ENCODE measurements at places on chromosomes 4 and X.

DNA sequence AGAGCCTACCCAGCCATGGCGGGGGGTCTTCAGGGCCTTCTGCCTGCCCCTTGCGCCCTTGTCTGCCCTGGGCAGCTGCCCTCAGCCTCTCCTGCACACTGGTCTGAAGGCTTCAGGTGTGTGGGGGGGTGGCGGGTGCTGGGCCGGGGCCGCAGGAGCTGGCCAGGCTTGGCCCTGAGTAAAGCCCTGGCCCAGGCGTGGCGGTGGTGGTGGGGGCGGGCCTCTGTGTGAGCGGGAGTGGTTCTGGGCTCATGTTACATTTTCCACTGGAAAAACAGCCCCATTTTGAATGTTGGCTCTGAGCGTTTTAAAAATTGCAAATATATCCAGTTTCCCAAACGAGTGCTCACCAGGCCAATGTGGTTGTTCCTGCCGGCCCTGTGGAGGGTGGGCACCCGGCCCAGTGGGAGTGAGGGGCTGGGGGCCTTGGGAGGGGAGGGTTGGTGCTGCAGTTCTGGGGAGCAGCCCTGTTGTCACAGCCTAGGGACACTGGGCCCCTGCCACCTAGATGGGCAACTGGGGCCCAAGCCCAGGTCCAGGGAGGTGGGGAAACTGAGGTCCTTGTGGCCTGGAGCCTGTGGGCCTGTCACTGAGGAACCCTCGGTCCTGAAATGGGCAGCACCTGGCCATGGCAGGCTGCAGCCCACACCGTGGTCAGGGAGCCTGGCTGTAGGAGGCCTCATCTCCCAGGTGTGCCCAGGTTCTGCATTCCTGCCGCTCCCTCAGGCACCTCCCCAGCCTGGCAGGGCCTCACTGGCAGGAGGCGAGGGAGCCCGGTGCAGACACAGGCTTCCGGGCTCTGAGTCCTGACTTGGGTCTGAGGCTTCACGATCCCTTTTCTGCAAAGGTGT is 28.3 kb downstream of the FGFRL1 start:
- peak; percentile 53 for DNase-seq

GRCh38 chrX:31893525-31893924 is 821.7 kb upstream of the FTHL17 start:
- no peak for DNase-seq

DNA sequence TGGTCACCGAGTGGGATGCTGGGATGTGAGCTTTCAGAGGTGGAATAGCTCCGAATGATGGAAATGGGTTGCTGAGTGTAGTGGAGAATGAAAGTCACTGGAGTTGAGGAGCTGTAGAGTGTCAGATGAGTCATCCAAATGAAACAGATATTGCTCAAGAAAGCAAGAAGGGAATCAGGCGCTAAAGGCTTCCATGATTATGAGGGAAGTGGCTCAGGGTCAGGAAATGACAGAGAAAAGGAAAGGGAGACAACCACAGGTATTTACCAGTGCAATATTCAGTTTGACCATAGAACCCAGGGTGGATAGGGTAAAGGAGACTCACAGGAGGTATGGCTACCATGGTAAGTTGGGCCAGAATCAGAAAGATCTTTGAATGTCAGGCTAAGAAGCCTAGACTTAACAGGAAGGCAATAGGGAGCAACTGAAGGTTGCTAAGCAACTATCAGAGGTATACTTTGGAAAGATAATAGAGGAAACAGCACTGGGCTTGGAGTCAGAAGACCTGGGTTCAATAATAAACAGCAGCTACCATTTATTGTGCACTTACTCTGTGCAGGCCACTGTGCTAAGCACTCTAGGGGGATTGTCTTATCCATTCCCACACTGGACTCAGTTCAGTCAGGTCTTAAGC is 11.7 kb downstream of the LAS1L start:
- DNase-seq, result peak; percentile 16

- DNase-seq, result no peak
These were observed 2.9 kb upstream of the PTCHD1 start for GRCh38 chrX:23331701-23332100.

- no peak for DNase-seq
These were observed 5.6 kb downstream of the USP53 start for GRCh38 chr4:119218093-119218492.

GRCh38 chr4:122218762-122219161 is 66.6 kb downstream of the BLTP1 start:
- no peak for DNase-seq

DNA sequence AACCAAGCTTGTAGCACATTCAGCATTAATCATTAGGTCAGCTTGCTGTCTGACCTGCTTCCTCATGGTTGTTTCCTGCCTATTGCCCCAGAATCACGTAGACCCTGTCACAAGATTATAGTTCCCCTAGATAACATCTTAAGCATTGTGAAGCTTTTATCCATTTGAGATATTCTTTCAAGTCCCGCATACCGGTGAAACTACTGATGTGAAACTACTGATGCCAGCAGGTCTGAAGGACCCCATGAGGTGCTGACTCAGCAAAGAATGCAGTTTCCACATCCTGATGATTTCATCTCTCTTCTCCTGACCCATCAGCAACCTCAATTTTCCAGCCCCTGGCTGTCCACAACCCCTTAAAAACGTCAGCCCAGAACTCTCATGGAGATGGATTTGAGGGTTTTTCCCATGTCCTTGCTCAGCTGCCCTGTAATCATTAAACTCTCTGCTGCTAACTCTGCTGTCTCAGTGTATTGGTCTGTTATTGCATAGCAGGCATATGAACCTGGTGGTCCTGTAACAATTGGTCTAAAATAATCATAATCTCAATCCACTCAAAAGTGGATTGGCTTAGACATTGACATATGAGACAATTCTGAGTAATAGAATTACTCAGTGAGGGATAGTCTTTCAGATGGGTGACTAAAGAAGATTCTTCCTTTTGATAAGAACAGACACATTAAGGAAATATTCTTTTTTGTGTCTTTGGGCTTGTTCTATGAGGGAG is 26.3 kb upstream of the UBA6 start:
- peak; percentile 15 for DNase-seq

GRCh38 chrX:79408623-79409322 is 41.6 kb upstream of the ITM2A start:
- no peak for DNase-seq

DNA sequence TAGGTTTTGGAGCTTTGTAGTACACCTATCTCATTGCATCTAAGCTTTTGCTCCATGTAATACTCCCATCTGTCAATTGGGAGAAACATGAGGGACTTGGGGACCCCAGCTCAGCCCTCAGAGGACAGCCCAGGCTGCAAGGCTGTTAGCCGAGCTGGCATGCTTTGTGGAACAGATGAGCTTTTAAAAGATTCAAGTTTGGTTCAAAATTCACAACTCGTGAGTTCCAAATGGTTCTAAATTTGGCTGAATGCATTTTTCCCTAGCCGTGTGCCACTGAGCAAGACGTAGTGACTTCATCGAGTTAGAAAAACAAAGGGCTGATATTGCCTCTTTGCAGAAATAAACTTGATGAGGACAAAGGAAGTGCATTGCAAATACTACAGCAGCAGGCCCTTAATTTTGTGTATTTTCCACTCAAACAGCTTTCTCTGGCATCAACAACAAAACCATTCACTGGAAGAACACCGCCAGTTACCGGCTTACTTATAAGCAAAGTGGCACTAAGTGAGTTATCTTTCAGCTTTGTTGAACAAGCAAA is 165.0 kb upstream of the HS3ST1 start:
- no peak for DNase-seq

DNA sequence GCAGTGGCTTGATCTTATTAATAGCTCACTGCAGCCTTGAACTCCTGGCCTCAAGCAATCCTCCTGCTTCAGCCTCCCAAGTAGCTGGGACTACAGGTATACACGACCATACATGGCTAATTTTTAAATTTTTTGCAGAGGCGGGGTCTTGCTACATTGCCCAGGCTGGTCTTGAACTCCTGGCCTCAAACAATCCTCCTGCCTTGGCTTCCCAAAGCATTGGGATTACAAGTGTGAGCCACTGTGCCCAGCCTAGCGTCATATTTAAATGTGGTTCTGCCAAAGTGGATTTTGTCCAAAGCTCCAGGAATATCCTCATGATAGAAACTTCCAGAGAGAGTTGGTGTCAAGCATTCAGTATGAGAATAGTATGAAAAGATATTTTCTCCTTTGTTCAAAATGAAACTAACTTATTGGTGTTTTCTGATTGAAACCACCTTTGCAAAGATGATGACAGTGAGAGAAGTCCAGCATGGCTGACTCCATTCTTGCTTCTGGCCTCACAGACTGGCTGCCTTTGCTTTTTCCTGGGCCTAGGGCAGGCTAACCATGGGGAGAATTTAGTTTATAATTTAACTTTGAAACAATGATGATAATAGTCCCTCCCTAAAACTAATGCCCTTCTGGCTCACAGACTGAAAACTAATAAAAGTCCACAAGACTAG is 129.0 kb downstream of the C4orf51 start:
- no peak for DNase-seq

DNA sequence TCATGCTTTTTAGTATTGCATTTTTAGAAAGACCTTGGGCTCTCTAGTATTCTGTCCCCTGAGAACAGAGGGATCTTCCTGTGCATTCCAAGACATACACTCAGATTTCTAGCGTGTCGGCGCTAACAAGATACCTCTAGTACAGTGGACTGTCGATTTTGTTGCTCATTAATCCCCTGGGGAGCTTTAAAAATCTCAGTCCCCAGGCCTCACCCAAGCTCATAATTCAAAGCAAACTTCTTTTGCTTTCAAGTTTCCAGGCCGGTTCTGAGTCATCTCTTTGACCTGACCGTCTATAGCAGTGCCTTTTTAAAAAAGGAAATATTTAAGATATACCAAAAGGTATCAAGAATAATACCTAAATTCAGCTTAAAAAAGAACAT is 137.0 kb downstream of the AMMECR1 start:
- DNase-seq, result peak; percentile 42

GRCh38 chrX:27815209-27815608 is 7.4 kb downstream of the MAGEB10 start:
- DNase-seq, result no peak

DNA sequence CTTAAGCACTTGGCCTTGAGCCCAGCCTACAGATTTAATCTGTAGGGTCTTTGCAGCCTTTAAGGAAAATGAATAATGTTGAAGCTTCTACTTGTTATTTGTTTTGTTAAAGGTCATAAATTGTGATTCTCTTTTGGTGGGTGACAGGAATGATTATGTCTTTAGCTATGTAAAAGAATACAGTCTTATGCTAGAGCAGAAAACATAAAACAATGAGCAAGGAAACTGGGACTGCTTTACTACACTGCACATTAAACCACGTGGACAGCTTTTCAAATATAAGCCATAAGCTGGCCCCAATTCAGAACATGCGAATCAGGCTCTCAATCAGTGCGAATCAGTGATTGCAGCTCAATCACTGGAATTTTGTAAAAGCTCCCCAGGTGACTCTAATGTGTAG is 40.9 kb upstream of the TBC1D19 start:
- no peak for DNase-seq

- no peak for DNase-seq
These were observed 40.6 kb upstream of the IL21 start for GRCh38 chr4:122661176-122662160.

- no peak for DNase-seq
These were observed 39.3 kb upstream of the CXCL8 start for GRCh38 chr4:73701116-73701515.

- DNase-seq, result no peak
These were observed 4.8 kb downstream of the TBC1D14 start for GRCh38 chr4:6914448-6914847.

- DNase-seq, result peak; percentile 56
These were observed 179.5 kb downstream of the SMIM20 start for GRCh38 chr4:26093551-26093950.

GRCh38 chr4:170089274-170089667 is 485 bp downstream of the AADAT start:
- DNase-seq, result peak; percentile 20

DNA sequence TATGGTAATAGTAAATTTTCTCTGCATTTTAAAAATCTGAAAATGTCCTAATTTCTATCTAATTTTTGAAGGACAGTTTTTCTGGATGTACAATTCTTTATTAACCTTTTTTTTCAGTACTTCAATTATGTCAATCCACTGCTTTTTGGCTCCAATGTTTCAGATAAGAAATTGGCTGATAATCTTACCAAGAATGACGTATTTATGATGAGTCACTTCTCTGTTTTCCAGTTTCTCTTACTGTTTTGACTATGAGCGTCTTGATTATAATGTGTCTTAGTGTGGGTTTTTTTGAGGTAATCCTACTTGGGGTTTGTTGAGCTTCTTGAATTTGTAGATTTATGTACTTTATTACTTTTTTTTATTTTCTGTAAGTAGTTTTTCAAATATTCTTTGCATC is 47.2 kb downstream of the UGT2B11 start:
- DNase-seq, result no peak

DNA sequence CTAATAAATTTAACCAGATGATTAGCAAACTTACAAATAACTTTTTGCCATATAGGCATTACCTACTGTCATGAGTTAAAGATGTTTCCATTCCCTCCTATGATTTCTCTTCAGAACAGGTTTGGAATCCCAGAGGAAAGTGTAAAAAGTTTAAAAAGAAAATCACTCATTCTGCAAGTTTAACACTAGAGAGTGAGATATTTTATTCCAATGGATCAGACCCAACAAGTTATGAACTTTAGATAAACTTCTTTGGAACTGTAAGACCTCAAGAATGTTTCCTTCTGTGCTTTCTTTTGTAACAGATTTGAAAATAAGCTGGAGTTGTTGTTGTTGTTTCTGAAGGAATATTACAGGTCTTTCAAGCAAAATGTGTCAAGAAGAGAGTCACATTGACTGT is 51.6 kb downstream of the PPP3CA start:
- DNase-seq, result no peak

- DNase-seq, result no peak
These were observed 63.2 kb upstream of the UGT2B7 start for GRCh38 chr4:69032847-69033638.

GRCh38 chrX:47129899-47130358 is 14.6 kb downstream of the NDUFB11 start:
- no peak for DNase-seq

- no peak for DNase-seq
These were observed 324.6 kb upstream of the AADAT start for GRCh38 chr4:170414360-170414759.

DNA sequence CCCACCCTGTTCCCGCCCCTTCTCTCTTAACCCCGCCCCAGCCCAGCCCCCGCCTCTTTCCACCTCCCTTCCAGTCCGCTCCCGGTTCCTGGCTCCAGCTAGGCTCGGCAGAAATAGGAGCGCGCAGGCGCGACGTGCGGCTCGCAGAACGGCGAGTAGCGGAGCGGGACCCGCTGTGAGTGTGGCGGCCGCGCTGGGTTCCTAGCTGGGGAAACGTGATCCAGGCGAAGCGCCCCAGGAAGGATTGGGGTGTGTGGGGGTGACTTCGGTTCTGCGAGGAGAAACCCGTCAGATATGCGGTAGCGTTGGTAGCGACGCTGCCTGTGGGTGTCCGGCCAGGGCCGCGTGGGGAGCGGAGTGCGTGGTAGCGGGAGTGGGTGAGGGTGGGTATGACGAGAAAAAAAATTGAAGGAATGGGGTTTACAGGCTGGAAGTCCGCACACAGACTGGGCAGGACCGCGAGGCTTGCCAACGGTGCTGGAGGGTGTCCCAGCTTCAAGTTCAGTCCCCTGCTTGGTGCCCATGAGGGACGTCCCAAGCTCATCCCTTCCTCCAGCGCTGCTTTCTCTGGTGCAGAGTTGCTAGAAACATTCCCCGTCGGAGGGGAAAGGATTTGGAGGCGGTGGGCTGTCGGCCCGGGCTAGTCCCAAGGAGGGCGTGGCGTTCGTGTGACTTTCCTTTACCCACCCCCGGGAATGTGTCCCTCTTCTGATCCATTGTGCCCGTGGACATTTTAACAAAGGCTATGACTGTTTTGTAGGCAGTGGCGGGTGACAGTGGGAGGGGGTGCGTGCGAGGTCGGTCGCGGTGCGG is at the start of gene PRRG1:
TSS of gene PRRG1 (plus strand) at position 144 of the 813 bp plus-strand sequence. CDS start 56,886 bp downstream, outside the sequence.
- peak; percentile 82 for DNase-seq

GRCh38 chr4:90084967-90085295 is 42.3 kb upstream of the CCSER1 start:
- no peak for DNase-seq
